Stimulated activated CD4-positive, alpha-beta T cell treated with anti-CD3 and anti-CD28 coated beads, TNF-alpha, amount 100 ng/mL, for 48 hours (primary cell): ENCODE measurements at places on chromosomes 13 and 19.

GRCh38 chr13:95050800-95051615, 250.2 kb downstream of the ABCC4 start:
- no peak for DNase-seq

- DNase-seq, result no peak
Measured at GRCh38 chr13:24165746-24166145, 5.2 kb downstream of the SPATA13 start.

GRCh38 chr19:3982701-3983541, 2.3 kb downstream of the EEF2 start:
- no peak for DNase-seq

DNA sequence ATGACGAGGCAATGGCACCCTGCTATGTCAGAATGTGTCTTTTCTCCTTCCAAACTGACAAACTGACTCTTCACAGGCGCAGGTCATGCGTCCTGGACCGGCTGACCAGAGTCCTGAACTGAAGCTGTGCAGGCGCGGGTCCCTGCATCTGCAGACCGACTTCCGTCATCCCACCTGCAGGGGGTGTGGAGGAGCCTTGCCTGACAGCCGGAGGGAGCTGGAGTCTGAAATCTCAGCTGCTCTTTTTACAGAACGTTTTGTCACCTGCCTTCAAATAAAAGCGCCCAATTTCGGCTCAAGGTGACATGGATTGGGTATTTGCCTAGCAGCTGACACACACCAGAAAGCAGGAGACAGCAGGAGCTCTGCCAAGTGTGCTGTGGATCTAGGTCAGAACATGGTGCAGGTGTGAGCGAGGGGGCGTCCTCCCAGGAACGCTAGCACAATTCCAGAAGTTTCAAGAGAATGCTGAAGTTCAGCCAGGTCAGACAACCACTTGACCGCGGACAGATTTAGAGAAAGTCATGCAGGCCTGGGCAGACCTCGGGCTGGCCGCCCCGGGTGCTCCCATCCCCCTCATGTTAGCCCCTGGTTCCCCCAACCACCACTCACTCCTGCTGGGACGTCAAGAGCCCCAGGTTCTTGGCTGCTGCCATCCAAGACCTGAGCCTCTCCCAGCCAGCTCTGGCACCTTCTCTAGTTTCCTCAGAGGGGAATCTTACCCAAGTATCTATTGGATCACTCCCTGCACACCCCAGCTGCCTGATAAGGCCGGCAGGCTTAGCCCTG, 32.8 kb downstream of the ELL start:
- no peak for DNase-seq

DNA sequence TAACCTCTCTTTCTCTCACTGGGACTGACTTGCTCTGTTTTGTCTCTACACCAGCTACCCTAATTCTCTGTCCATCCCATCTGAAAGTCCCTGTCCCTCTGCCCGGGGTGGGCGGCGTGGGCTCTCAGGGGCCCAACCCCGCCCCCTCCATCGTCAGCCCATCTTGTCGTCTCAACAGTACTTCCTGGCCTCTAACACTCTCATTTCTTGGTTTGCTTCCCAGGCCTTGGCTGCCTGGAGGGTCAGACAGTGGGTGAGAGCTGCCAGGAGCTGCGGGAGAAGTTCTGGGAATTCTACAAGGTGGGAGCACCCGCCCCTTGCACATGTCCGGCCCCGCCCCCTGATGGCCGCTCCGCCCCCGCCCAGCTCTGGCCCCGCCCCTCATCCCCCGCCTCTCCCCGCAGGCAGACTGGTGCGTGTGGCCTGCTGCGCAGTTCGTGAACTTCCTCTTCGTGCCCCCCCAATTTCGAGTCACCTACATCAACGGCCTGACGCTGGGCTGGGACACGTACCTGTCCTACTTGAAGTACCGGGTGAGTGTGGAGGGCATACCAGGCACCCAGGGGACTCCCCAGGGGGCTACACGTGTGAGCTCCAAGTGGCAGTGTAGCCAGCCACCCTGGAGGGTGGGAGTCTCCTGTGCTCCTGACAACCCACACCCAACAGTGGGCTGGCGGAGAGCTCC, 1.7 kb downstream of the MPV17L2 start:
- no peak for DNase-seq

DNA sequence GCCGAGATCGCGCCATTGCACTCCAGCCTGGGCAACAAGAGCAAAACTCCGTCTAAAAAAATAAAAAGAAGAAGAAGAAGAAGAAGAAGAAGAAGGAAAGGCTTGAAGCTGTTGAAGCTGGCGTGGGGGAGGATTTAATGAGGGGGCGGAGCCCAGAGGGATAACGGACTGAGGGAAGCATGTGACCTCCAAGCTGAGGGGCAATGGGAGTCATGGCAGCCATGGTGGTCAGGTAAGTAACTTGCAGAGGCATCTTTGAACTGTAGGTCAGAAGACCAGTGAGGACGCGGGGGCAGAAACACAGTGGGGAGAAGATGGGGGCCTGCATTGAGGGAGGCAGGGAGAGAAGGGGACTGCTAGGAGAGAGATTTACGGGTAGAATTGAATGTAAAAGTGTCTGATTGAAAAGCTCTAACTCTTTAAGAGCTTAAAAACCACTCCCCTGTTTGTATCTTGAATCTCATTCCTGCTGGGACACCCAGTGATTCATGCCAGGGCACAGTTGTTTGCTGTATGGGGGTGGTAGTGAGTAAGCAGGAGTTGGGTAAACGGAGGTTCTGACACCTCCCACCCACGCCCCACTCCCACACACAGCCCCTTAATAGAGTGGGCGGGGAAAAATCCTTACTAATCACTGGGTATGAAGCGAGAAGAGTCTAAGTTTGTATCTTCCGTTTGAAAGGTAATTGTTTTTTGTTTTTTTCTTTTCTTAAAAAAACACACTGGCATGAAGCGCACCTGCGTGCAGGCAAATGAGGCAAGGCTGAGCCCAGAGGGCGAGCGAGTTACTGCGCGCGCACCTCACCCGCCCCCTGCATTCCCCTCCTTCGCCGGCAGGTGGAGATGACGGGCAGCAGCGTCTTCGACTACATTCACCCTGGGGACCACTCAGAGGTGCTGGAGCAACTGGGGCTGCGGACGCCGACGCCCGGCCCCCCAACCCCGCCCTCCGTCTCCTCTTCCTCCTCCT, 13.0 kb downstream of the TMEM160 start:
- peak; percentile 91 for DNase-seq

- no peak for DNase-seq
Measured at GRCh38 chr13:98807774-98808173, 55.3 kb upstream of the SLC15A1 start.

- peak; percentile 64 for DNase-seq
Measured at GRCh38 chr19:19361075-19361594, 40.5 kb downstream of the MAU2 start.

DNA sequence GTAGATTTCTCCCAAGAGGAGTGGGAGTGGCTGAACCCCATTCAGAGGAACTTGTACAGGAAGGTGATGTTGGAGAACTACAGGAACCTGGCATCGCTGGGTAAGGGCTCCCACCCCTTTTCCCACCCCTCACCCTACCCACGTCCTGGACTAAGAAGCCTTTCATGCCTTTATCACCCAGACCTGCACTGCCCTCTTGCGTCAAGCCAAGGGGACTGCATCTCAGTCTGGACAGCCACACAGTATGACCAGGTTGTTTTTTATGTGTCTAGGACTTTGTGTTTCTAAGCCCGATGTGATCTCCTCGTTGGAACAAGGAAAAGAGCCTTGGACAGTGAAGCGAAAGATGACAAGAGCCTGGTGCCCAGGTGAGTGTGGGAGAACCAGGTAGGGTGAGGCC, 8.8 kb downstream of the ZFP28 start:
- DNase-seq, result no peak

GRCh38 chr19:18390065-18390907, 4.3 kb downstream of the GDF15 start:
- no peak for DNase-seq

DNA sequence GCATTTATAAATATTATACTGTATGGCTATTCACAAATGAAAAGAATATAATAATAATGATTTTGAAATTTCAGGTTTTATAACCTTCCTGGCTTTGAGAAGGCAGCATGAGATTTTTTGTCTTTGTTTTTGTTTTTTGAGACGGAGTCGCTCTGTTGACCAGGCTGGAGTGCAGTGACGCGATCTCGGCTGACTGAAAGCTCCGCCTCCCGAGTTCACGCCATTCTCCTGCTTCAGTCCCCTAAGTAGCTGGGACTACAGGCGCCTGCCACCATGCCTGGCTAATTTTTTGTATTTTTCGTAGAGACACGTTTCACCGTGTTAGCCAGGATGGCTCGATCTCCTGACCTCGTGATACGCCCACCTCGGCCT, 64.1 kb downstream of the ZNF429 start:
- DNase-seq, result peak; percentile 68

GRCh38 chr13:99303863-99304521, 3.2 kb downstream of the GPR183 start:
- DNase-seq, result peak; percentile 47

DNA sequence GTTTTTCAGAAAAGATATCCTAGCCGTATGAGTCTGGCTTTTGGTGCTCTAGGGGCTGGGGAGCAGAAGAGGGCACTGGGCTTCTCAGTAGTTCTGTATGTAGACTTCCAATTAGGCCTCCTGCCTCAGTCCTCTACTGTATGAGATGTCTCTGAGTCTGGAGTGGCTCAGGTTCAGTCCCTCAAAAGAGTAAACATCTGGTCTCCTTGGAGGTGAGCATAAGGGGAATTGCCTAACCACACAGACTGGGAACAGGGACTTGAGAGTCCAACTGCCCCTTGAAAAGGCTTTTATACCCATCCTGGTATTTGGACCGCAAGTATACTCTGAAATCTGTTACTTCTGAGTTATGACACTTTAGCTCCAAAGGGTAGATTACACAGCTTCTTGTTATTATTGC, 214.5 kb downstream of the TDRD3 start:
- no peak for DNase-seq

GRCh38 chr19:1087813-1088415, 7.3 kb downstream of the POLR2E start:
- no peak for DNase-seq

DNA sequence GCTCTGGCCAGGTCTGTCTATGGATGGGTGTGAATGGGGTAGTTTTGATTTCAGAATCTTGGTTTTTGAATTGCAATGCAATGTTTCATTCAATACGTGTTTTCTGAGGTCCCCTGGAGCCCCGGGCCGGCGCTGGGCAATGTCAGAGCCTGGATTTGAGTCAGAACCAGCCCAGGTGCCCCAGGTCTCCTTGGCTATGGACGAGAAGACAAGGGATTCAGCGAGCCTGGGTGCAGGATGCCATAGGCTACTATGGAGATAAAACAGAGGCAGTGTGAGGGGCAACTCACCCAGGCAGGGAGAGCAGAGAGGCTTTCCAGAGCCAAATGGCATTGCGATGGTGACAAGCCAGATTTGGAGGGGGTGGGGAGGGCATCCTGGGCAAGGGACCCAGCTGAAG, 1.2 kb upstream of the RPL13A start:
- DNase-seq, result no peak

DNA sequence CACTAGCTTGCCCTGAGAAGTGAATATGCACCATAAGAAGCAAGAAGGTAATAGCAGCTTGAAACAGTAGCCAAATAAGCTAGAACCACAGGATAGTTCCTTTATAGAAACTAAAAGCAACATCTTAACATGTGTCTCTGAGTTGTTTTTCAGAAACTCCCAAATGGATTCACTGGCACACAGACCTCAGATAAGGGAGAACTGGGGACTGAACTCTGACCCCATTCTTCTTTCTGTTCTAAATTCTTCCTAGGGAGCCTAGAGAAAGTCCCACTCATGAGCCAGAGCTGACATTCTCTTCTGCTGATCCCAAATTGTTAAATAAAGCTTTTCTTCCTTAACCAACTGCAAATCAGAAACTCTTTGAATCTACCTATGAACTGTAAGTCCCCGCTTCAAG, 146.1 kb downstream of the PCDH9 start:
- no peak for DNase-seq

GRCh38 chr19:35773020-35773806, 2.2 kb upstream of the ARHGAP33 start:
- no peak for DNase-seq

DNA sequence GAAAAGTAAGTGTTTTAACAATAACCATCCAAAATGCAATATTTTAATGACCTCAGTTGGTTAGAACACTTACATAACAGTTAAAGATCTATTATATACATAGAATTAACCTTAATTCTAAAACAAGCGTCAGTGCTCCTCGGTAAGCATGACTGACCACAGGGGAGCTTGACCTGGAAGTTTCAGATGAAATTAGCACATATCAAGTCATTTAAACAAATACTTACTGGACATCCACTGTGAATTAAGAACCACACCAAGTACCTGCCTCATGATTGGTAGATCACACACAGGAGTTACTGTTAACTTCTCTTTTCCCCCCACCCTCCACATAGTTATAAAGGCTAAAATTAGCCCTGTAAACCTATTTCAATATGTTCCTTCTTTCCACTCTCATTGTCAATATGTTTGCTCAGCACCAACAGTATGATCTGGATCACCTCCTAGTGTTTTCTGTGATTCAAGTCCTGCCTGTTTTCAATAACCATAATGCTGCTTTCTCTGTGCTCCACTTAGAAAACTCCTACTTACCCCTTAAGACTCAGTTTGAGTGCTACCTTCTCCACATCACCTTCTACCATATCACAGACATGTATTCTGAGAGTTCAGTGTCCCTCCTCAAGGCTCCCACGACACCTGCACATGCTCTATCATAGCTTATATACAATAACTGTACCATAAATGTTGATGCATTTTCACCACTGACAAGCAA, 209.0 kb downstream of the VWA8 start:
- no peak for DNase-seq

DNA sequence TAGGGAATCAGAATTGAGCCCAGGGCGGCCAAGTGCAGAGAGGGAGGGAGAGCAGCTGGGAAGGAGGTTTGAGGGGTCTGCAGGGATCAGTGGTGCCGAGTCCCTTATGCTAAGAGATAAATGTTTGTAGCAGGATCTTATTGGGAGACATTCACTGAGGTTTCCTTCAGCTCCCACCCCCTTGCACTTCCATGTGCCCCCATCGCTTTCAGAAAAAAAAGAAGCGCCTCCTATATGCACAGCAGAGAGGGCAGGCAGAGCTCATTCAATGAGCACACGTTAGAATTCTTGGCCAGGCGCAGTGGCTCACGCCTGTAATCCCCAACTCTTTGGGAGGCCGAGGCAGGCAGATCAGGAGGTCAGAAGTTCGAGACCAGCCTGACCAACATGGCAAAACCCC, 28.0 kb downstream of the CYP4F2 start:
- no peak for DNase-seq
